ENCODE measurements at places on chromosomes 12 and 14.

GRCh38 chr12:83850531-83850930 is 1062.1 kb downstream of the SLC6A15 start:
- no peak for DNase-seq

- no peak for DNase-seq
These were observed 186.7 kb upstream of the NEDD1 start for GRCh38 chr12:96720363-96720705.

- no peak for DNase-seq
These were observed 41.7 kb upstream of the FOS start for GRCh38 chr14:75236901-75237419.

- DNase-seq: no peak
These were observed 130.3 kb downstream of the PTPN11 start for GRCh38 chr12:112549031-112549430.

GRCh38 chr12:61713121-61713520 is 547.1 kb upstream of the USP15 start:
- no peak for DNase-seq

DNA sequence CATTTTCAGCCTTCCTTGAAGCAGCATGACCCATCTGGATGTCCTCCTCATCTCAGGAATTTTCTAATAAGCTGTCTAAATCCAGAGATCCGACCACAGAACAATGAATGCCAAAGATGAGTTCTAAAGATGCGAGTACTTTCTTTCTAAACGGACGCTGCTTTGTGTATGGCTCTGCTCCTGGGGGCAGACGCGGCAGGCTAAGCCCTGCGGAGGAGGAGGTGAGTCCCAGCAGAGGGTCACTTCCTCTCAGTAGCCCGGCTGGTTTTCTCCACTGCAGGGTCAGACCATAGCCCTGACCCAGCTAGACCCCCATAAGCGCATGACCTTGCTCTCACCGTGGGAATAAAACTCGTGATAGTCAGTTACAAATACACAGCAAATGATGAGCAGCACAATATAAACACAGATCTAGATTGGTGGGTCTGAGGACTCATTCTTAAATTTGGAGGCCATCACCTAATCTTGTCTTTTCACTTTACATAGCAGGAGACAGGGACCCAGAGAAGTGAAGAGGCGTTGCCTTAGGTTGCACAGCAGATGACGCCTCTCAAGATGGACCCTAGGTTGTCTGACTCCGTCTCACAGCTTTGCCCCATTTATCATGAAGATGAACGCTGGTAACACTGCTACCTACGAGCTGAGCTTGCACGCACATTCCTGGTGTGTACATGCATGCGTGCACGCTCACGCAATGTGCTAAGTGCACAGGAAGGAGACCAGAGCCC is 16.6 kb downstream of the SSH1 start:
- DNase-seq: no peak

DNA sequence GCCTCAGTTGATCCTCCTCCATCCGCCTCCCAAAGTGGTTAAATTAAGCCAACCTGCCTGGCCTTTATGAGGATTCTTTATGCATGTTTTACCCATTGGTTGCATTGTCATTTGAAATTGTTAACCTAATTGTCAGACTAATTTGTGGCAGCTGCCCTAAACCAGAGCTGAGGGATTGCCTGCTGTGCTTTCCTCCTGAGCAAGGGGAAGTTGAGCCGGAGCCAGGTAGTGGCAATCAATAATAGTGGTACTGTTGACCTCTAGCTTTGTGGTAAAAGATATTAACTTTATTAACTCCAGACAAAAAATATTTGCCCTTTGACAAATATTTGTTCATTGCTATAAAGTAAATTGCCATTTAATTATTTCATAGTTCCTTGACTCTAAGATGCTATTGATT is 5.6 kb upstream of the HEBP1 start:
- no peak for DNase-seq

- no peak for DNase-seq
These were observed 8.6 kb upstream of the SNAPC1 start for GRCh38 chr14:61753631-61754030.

- DNase-seq: no peak
These were observed 19.7 kb downstream of the SYNE3 start for GRCh38 chr14:95496690-95497259.

GRCh38 chr12:121364683-121365121 is 12.5 kb upstream of the ANAPC5 start:
- no peak for DNase-seq

DNA sequence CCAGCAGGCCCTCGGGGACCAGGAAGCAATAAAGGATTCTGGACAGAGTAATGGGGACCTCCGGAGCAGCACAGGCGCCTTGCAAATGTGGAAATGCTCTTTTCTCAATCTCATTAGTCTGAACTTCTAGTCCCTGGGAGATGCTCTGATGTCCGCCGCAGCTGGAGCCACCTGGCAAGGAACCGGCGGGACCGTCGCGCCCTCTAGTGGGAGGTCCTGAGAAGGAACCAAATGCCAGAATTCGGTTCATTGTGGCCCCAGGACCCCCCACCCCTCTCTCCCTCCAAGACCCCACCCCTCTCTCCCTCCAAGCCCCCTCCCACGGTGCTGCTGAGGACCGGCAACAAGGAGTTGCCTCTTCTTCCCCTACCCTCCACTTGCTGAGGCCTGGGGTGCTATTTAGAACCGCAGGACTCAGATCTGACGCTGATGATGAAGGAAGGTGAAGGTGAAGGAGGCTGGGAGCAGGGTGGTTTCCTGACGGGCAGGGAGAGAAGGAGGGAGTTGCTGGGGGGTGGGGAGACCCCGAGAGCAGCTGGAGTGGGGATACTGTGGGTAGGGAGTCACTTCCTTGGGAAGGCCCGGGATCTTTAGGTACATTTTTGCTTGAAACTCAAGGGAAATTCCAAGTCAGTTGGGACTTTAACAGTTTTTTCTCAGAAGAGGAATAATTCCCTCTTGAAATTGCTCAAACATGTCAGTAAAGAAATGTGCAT is 42.5 kb downstream of the SMIM41 start:
- DNase-seq: no peak

GRCh38 chr14:20035449-20035848 is 389 bp downstream of the OR4K13 start:
- no peak for DNase-seq

- no peak for DNase-seq
These were observed 62.2 kb upstream of the CCND2 start for GRCh38 chr12:4211372-4211771.

- no peak for DNase-seq
These were observed 43.5 kb downstream of the CKAP4 start for GRCh38 chr12:106204312-106204711.

DNA sequence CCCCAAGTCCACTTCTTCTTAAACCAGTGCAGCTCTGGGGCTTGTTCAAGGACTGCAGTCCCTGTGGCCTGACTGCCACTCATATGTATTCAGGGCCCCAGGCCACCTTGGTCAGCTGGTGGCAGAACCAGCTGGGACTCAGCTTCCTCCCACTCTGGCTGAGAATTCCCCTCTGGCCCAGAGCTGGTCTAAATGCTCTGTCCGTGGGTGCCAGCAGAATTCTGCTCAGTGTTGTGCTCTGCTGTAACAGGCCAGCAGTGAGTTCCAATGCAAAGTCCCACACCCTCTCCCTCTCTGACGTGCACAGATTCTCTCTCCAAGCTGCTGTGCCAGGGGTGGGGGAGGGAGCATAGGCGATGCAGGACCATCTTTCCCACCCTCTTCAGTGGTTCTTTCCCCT is 210.4 kb upstream of the RGS6 start:
- DNase-seq: no peak

GRCh38 chr12:97616946-97617345 is 154.3 kb downstream of the RMST start:
- no peak for DNase-seq

- no peak for DNase-seq
These were observed 24.0 kb downstream of the GSG1 start for GRCh38 chr12:13079440-13079906.

DNA sequence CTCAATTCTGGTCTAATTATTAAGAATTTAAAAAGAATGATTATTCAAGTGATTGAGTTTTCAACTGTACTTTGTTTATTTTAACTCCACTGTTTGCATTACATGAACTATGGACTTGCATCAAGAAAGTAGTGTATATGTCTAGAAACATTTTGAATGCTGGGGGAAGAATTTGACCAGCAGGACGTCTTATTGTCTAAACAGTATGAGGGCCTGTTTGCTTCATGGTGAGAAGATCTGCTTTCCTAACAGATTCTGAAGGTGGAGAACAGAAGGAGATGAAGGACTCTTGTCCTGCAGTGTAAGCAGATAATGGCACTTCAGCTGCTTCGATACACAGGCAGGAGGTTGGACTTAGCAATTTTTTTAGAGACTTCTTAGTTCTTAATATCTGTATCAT is 176.0 kb downstream of the DACT1 start:
- DNase-seq: no peak

- no peak for DNase-seq
These were observed 1.8 kb upstream of the LRFN5 start for GRCh38 chr14:41604721-41605531.

DNA sequence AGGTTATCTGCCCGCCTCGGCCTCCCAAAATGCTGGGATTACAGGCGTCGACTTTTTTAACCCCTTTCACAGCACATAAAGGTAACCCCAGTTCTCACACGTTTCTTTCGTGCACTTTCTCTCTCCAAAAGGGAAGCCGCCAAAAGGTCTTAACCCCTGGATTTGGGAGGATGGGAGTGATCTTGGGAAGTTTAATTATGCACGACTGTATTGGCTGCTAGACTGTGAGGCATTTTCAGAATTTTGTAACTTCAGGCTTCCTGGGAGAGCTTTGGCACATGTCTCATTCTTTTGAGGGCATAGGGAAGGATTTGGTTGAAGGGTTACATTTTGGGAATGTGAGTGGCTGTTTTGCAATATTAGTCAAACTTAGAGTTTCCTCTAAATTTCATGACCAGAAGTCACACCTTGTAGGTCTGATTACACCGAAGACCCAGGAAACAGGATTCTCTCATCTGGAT is 1.4 kb upstream of the SMARCC2 start:
- no peak for DNase-seq

- DNase-seq: no peak
These were observed 146.1 kb downstream of the KITLG start for GRCh38 chr12:88433997-88434703.

DNA sequence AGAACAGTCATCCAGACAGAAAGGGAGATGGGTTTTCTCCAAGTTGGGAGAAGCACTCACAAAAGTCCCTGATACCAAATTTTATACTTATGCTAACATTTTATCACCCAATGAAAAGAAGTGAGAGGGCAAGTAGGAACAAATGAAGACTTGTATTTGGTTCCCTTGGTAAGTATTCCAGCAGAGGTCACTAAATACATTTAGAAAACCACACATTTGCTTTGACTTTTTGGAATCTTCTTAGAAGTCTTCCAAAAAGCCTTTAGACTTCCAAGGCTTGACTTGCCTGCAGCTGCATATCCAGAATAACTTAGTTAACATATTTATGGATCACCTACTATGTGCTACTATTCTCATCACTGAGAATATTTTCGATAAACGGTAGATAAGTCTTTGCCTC is 3.1 kb upstream of the GYS2 start:
- DNase-seq: no peak

DNA sequence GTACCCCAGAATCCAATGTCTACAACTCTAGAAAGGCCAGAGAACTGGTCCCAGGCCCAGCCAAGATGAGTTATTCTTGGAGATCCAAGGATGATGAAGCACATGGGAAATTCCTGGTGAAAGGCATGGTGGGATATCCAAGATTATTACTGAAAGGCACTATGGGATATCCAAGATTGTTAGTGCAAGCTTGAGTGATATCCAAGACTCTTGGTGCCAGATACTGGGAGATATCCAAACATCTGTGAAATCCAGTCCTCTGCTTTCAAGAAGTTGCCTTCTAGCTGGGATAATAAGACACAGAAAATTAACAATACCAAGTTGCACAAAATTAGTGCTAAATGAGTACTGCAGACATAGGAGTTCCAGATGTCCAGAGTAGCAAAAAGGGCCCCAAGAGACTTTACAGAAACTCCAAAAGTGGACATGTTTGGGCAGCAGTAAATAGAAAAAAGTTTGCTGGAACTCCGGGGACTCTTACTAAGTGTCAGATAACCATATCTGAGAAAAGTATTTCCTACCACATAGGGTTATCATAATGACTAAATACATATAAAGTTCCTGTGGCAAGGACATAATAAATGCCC is 34.6 kb downstream of the PHLDA1 start:
- no peak for DNase-seq

DNA sequence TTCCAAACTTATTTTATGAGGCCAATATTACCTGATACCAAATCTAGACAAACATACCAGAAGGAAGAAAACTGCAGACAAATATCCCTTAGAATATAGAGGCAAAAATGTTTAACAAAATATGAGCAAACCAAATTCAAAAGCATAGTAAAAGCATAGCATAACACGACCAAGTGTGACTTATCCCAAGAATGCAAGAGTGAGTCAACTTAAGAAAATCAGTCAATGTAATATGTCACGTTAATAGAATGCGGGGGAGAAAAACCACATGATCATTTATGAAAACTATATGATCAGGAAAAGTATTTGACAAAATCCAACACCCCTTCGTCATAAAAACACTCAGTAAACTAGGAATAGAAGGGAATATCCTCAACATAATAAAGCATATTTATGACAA is 217.3 kb downstream of the ADGRD1 start:
- DNase-seq: no peak

- DNase-seq: no peak
These were observed 133.3 kb downstream of the DACT1 start for GRCh38 chr14:58771016-58771415.

DNA sequence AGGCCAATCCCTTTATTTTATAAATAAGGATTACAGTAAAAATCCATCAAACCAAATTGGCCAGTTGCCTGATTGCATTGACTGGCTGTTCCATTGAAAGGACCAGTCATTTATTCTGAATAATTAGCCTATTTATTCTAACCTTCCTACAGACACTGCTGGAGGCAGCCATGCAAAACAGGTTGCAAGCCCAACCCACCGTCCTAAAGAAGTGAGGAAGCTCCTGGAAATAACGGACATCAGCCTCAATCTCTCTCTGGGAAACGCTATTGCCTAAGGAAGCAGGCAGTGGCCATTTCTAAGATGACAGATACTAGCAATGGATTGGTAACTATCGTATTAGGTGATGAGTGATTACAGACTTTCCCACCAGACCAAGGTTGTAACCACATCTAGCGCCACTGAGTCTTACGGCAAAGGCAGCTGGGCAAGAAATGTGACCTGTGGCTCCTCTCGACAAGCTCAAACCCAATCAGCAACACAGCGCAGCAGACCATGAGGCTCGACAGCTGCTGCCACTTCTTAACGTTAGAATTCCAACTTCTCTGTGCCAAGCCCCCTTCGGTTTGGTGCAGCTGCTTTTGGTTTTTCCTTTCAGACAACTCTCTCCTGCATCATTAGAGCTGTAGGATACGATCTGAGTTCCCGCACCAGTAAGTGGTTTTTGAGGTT is 134.2 kb downstream of the KCNK10 start:
- no peak for DNase-seq

- no peak for DNase-seq
These were observed at the start of gene ACOT6 for GRCh38 chr14:73612339-73613045. TSS of gene ACOT6 (plus strand) at chr14:73612517. CDS start at chr14:73612572, 55 bp downstream.

GRCh38 chr14:61280092-61280525 is 1.0 kb downstream of the TMEM30B start:
- DNase-seq: no peak

- DNase-seq: no peak
These were observed 6.3 kb downstream of the RFLNA start for GRCh38 chr12:124301084-124301654.

GRCh38 chr12:26789731-26790644 is 43.0 kb downstream of the ITPR2 start:
- no peak for DNase-seq

Measured in NCI-H1048 (cell line).